ENCODE measurements at places on chromosomes 4 and X. TPM values are rescaled to one million over a fixed set of nuclear protein-coding genes. Genes with fewer than 3 reads are reported as not detected.

DNA sequence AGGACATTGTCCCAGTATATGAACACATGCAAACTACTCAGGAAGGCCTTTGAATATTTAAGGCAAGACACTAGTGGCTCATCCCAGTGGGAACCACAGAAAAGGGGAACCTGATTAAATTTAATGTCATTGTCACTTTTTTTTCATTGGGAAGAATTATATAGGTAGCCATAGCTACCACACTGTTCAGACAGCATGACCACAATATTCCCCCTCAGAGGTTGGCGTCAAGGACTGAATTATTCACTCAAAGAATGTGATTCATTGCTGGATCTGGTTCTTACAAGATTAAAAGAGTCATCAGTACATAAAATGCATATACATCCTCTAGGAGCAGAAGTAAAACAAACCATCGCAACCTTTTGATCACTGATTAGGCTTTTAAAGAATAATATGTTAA, 92.0 kb upstream of the SMARCAD1 start:
- H3K4me3 ChIP-seq, result no peak overlapping the region
- peaks cover 31% of the 10 kb centered on the region for H3K27me3 ChIP-seq
- no peaks in the 10 kb centered on the region for H3K36me3 ChIP-seq
- H3K27ac ChIP-seq, result no peak overlapping the region

DNA sequence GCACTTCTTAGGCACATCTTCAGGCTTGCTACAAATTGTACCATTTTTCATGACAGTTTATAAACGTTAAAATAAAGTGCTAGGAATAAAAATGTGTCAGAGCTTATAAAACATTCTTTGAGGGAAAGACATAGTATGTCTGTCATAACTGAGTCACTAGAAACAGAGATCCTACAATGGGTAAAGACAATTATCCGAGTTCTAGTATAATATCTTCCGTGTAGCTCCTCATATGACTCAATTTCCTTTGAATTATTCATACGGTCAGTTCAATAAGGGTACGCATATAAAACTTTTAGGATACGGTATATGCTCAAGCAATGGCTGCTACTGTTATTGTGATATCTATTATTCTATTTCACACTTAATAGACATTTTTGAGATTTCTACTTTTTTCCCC, 349.1 kb downstream of the PCDH10 start:
- H3K27ac ChIP-seq, result no peak overlapping the region
- no peak overlapping the region for H3K4me3 ChIP-seq
- peaks cover 5% of the 10 kb centered on the region for H3K4me1 ChIP-seq

SMIM10 gene
- total RNA-seq, result 4.7 TPM

GRCh38 chrX:19332983-19333382, 10.7 kb upstream of the PDHA1 start:
- no peak for DNase-seq
- peaks cover 2% of the 10 kb centered on the region for H3K36me3 ChIP-seq
- H3K27me3 ChIP-seq, result peaks cover 2% of the 10 kb centered on the region

DNA sequence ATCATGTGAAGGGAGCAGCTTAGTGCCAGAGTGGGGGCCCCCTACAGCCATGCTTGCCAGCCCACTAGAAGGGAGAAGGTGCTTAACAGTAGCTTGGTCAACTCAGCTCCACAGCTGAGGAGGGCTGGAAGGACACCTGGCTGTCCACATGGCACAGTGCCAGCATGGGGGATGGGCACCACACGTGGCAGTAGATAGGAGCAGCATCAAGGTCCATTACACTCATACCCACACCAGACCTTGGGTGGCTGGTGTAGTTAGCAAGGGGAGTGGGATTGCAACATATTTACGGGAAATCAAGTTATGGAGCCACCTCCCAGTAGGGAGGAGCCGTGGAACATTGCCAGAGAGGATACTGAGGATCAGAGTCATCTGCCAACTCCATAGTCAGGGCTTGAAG, 37.9 kb upstream of the SLC4A4 start:
- DNase-seq, result no peak
- H3K27me3 ChIP-seq, result no peaks in the 10 kb centered on the region
- H3K27ac ChIP-seq, result no peak overlapping the region

DNA sequence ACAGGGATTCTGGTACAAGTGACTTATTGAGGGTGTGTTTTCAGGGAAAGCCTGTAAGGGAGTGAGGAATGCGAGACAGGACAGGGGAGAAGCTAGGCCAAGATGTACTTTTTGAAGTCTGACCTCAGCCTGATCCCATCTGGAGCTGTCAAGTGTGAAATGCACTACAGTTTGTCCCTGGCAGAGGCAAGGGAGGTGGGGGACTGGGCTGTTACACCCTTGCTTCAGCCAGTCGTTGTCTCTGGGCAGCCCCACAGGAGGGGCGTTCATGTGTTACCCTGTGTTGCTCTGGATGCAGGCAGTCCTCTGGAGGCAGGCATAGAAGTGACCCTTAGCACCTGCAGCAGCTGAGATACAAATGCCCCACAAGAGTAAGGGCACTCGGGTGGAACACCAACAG, 25.8 kb downstream of the PPEF1 start:
- no peaks in the 10 kb centered on the region for H3K27me3 ChIP-seq
- DNase-seq, result no peak
- peaks cover 2% of the 10 kb centered on the region for H3K36me3 ChIP-seq
- no peak overlapping the region for H3K27ac ChIP-seq
- H3K4me3 ChIP-seq, result no peak overlapping the region

- H3K27me3 ChIP-seq, result peaks cover 2% of the 10 kb centered on the region
- no peak overlapping the region for H3K27ac ChIP-seq
- H3K4me1 ChIP-seq, result no peaks in the 10 kb centered on the region
- peak; percentile 38 for DNase-seq
- no peaks in the 10 kb centered on the region for H3K36me3 ChIP-seq
These were observed 465.1 kb upstream of the PCDH10 start for GRCh38 chr4:132683957-132684356.

GRCh38 chrX:14497184-14497666, 32.1 kb upstream of the GLRA2 start:
- no peaks in the 10 kb centered on the region for H3K36me3 ChIP-seq
- H3K4me3 ChIP-seq, result peak overlapping the region; percentile 33
- no peak for DNase-seq
- H3K27ac ChIP-seq, result peak overlapping the region; percentile 10
- no peaks in the 10 kb centered on the region for H3K4me1 ChIP-seq
- H3K27me3 ChIP-seq, result no peaks in the 10 kb centered on the region

GRCh38 chrX:5957506-5957905, 271.2 kb downstream of the NLGN4X start:
- no peaks in the 10 kb centered on the region for H3K36me3 ChIP-seq
- no peak for DNase-seq
- no peaks in the 10 kb centered on the region for H3K4me1 ChIP-seq
- no peak overlapping the region for H3K27ac ChIP-seq
